Mesenchymal stem cell (in vitro differentiated cells and primary cell): ENCODE measurements at places on chromosomes 1 and 21.

DNA sequence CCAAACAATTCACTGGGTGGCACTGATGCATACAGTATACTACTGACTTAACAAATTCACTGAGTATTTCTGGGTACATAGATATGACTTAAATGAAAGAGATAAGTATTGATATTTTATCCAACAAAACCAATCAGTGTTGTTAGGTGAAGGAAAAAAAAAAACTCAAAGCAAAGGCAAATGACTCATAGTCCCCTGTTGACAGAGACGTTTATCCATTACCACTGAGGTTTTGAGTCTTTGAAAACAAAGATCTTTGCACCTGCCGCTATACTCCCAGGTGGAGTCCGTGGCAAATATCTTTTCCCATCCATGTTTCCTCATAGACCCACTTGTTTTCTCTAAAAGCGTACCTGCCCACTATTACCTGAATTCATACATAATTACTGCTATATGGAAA is 18.4 kb downstream of the DYNLT5 start:
- no peak for DNase-seq

DNA sequence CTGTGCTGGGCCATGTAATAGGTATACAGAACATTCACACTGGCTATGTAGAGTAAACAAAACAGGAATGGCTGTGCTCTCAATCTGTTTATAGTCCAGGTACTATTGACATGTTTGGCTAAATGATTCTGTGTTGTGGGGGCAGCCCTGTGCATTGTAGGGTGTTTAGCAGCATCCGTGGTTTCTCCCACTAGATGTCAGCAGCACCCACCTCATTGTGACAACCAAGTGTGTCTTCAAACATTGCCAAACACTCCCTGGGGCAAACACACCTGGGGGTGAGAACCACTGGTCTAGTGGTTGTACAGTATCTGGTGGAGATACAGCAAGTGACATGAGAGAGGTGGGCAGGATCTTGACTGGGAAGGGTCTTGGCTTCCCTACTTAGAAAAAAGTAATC is 80.4 kb upstream of the SPATA6 start:
- no peak for DNase-seq

DNA sequence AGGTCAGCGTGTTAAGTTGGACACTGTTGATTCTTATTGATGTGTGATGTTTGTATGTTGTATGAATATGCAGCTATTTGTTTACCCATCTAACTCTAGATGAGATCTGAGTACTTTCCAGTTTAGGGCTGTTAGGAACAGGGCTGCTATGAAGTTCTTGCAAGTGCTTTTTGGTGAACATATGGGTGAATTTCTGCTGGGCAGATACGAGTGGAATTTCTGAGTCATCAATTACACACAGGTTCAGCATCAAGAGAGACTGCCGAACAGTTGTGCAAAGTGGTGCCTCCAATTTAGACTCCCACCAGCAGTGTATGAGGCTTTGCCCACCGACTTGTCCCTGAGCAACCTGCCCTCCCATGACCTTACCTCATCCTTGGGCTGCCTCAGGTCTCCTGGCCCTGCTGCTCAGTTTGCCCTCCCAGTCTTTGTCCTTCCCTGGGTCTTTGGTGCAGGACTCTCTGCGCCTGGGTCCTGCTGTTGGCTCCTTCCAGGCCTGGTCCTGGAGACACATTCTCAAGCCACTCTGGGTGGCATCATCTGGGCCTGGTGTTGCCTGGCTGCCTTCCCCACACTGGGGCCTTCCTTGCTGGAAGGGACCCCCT is 343.6 kb downstream of the PTPRU start:
- peak; percentile 37 for DNase-seq

DNA sequence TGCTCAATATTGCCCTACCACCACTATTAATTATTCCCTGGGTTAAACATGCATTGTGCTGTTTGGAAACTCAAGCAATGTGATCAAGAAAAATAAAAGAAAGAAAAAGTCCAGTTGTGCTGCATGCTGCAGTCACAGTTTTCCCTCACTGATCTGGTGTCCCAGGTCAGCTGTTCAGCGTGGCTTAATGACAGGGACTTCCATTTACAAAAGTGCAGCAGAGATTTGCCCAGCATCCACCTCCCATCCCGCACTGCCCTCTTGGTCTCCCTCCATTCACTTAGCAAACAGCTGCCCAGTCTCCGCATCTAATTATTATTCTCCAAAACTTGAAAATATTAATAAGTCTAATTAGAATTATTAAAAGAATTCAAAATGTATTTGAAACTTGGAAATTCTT is 2.0 kb upstream of the OR2T4 start:
- DNase-seq: no peak

DNA sequence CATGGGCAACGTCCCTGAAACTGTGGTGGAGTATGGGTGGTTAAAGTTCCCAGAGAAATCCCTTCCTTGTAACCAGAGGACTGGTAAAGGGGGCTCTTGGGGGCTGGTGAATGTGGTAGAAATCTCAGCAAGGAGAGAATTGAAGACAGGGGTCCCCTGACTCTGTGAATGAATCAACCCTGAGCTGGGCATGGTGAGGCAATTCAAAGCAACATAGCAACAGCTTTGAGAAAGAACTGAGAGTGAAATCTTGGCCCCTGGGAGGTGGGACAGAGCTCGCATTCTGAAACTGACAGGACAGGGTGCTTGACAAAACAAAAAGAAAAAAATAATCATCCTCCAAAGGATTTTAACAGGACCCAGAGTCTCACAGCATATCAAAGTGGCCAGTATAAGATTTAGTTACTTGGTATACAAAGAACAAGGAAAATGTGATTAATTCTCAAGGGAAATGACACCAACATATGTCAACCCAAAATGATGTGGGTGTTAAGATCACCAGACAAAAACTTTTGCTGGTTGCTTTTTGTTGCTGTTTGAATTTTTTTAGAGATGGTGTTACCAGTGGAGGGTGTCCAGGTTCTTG is 11.7 kb upstream of the SUMO3 start:
- no peak for DNase-seq

DNA sequence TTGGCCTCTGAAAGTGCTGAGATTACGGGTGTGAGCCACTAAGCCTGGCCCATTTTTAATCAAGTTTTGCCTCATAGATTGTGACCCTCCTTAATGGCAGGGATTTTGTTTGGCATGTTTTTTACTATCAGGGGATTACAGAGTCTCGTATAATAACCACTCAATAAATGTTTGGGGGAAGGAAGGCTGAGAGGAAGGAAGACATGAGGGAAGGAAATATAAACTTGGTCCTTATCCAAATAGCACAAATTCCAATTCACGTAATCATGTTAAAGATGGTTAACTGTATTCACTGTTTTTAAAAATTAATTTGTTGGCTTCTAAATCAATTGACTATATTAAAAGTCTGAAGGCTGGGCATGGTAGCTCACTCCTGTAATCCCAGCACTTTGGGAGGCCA is 30.9 kb upstream of the SERTAD4 start:
- no peak for DNase-seq

- no peak for DNase-seq
Observed at GRCh38 chr1:61224609-61225008, 142.2 kb downstream of the NFIA start.

- peak; percentile 6 for DNase-seq
Observed at GRCh38 chr1:7224644-7225043, 439.4 kb downstream of the CAMTA1 start.

DNA sequence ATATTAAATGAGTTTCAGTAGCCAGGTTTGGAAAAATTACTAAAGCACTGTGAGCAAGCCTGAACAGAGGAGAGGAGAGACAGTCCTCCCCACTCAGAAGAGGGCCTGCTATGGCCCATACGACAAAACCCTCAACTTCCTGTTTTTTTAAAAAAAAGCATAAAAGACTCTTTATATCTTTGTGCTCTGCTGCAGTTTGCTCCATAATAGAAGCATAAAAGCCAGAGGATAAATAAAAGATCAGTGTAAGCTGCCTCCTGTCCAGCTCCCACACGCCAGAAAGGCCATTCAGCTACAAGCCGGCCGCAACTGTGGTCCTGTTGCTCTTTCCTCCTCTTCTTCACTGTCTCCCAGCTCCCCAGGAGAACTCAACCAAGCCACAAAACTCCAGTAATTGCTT is 37.8 kb downstream of the NID1 start:
- DNase-seq: no peak

DNA sequence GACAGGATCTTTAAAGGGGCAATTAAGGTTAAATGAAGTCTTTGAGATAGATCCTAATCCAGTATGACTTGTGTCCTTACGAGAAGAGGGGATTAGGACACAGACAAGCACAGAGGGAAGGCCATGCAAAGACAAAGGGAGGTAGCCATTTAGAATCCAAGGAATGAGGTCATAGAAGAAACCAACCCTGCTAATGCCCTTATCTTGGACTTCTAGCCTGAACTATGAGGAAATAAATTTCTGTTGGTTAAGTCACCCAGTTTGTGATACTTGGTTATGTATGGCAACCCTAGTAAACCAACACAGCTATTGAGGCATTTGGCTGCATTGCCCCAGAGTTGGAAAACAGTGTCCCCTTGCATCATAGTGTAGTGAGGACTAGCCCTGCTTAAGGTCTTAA is 121.3 kb downstream of the MAST2 start:
- DNase-seq: peak; percentile 45

GRCh38 chr1:81305997-81306452 is 494.7 kb upstream of the ADGRL2 start:
- DNase-seq: peak; percentile 85

DNA sequence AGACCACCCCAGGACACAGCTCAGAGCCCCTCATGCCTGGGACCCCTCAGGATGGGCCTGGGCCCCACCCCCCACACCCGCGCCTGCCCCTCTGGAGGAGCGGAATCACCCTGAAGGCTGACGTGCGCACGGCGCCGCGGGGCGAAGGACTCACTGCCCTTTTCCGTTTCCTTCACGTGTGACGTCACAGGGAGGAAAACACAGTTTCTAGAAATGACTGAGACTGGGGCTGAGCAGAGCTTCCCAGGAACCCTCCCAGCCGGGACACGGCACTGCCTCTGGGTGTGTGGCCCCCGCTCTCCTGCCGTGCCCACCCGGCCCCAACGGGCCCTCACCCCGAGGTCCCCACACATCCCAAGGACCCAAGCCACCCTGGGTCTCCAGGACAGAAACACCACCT is 5.4 kb upstream of the TNFRSF4 start:
- DNase-seq: no peak

DNA sequence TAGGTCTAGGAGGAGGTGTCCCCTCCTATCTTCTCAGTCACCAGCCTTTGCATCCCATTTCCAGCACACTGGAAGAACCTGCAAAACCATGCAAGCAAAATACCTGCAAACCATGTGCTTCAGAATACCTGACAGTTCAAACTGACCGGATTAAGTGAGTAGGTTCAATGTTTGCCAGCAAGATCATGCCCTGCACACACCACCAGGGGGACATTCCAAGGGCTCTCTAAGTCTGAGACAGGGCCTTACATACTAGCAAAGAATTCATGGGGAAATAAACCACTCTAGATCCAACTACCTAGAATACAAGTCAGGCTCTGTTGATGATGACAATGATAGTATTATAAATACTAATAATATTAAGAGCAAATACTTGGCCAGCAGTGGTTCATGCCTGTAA is 27.6 kb downstream of the INPP5B start:
- peak; percentile 42 for DNase-seq

GRCh38 chr1:70038025-70038424 is 167.4 kb downstream of the LRRC40 start:
- DNase-seq: peak; percentile 13

- no peak for DNase-seq
Observed at GRCh38 chr1:197268012-197268411, at the start of gene CRB1. Gene CRB1, plus strand, starts transcription at chr1:197268252. Its CDS starts 161 bp downstream, at chr1:197268413.

- DNase-seq: no peak
Observed at GRCh38 chr21:38439957-38440356, 58.3 kb downstream of the ERG start.

DNA sequence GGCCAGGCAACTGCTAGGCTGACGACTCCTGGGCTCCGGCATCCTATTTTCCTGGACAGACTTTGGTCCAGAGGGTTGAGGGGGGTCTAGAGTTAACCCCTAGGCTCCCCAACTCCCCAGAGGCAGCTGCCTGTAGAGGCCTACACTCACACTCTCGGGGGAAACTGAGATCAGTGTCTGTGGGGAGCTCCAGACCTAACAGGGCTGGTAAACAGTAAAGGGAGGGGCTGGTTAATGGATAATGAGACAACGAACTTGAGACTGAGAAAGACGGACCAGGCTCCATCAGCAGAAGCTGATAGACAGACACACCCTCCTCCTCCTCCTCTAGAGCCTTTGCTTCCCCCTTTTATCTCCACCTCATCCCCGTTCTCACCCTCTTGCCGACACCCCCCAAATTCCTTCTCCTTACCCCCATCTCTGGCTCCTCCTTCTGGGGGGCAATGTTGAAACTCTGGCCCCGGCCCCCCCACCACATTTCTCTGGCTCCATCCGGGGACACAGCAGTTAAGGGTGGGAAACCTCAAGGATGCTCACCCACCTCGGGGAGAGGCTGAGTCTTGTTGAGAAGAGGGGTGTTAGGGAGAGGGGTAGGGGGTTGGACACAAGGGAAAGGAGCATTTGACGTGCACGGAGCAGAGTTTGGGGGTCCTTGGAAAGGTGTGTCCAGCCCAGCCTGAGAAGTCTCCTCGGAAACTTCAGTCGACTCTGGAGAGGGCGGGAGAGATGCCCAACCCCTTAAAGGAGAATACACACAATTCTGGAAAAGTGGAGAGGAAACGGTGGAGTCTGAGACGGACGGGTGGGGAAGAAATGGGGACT is at the start of gene MTMR11:
Gene MTMR11, minus strand, starts transcription at position 710 of the 822 bp plus-strand sequence. Its CDS starts 232 bp downstream, at position 478.
- peak; percentile 47 for DNase-seq

GRCh38 chr21:43825936-43826622 is 36.7 kb downstream of the RRP1 start:
- no peak for DNase-seq

- no peak for DNase-seq
Observed at GRCh38 chr1:58927722-58928085, 143.9 kb upstream of the JUN start.

GRCh38 chr1:54502342-54502741 is 45.7 kb upstream of the ACOT11 start:
- no peak for DNase-seq

GRCh38 chr21:38916214-38916964 is 110.7 kb downstream of the ETS2 start:
- DNase-seq: no peak

DNA sequence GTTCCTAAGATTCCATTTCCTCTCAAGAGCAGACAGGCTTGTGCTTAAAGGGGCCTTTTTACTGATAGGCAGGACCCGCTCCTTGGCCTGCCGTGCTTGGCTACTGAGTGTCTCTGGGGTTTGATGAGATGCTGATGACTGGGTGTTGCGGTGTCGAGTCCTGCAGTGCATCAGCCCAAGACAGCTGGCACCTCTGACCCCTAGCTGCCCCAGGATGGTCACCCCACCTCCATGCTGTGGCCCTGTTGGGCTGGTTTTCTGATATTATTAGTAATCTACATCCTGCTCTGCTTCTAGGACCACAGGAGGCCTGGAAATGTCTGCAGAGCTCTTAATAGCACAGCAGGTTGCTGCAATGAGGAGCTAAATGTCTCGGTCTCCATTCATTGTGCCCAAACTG is 28.7 kb downstream of the LRRC71 start:
- peak; percentile 12 for DNase-seq

- DNase-seq: no peak
Observed at GRCh38 chr1:82181846-82182245, 381.1 kb downstream of the ADGRL2 start.
